GM12892 (cell line): ENCODE measurements at places on chromosomes 11 and 22.

- no peak for DNase-seq
These were observed 24.7 kb upstream of the PCF11 start for GRCh38 chr11:83132191-83132590.

DNA sequence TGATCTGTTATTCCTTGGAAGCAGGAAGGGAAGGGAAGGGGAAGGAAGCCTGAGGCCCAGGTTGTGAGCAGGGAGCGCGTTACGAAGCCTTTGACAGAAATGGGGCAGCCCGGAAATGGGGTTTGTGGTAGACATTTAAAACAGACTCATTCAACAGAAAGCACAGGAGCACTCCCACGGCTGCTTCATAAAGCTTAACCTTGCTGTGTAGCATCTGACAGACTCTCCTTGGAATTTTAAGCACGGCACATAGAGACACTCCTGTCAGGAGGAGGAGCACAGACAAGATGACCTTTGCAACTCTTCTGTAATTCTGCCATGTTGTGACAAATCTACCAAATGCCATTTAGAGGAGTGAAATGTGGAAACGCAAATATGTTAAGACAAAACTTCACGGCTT is 131.6 kb downstream of the FBXO7 start:
- no peak for DNase-seq

DNA sequence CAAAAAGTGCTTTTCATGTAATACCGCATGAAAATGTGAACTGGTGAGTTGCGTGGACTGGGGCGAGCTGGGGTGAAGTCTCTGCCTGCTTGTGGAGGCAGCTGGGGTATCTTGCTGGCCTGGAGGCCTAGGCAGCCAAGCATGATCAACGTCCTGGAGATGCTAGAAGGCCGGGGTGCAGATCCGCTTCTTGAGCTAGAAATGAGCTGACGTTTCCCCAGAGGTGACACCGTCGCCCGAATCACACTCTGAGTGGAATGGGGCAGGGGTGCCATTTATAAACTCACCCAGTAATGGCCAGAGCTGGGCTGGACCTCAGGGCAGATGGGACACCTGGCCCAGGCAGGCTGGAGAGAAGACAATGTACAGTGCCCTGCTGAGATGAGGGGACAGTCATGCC is 1513.0 kb downstream of the TBC1D22A start:
- no peak for DNase-seq

DNA sequence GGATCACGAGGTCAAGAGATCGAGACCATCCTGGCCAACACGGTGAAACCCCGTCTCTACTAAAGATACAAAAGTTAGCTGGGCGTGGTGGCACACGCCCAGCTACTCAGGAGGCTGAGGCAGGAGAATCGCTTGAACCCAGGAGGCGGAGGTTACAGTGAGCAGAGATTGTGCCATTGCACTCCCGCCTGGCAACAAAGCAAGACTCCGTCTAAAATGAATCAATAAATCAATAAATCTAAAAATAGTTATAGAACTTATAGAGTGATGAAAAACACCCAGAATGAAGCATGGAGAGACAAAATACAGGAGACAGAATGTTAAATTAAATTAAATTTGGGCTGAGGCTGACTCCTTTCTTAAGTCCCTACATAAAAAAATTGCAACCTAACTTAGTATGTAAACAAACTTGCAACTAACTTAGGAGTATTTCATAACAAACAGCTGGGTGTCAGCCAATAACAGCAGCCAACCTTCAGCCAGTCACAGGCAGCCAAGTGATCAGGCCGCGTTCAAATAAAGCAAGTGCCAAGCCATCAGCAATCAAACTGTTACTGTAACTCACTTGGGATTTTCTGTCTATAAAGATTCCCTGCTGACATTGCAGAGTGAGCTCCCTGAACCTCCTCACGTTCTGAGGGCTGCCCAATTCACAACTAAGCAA is 7.3 kb upstream of the TP53AIP1 start:
- no peak for DNase-seq

DNA sequence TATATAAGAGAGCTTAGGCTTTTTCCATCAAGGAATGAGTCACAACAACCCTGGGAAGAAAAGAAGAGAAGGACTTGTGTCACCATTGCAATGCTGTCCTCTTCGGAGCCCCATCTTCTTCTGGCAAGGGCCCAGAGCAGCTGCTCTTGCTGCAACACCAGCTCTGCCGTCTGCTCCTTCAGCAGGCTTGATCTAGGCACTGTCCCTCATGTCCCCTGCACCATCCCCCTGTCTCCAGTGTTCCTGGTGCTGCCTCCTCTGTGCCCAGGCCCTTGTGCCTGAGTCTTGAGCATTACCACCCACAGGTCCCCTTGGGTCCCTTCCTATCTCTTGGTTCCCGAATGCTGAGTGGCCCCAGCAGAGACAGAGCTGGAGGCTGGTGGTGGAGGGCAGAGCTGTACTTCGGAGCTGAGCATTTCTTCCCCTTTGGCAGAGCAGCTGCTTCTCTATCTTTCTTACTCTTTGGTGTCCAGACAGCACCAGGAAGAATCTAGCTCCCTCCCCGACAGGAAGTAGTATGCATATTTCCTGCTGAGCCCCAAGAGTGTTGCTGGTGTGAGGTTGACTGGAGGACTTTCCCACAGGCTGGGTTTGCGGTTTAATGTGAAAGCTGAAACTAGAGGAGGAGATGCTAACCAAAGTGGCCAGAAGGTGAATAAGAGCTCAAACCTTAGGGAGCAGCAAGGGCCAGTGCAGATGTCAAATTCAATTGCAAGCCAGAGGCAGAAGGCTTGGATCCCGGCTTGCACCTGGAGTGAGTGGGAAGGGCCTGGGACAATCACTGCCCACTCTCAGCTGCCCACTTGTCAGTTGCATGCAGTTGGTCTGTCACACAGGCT is 27.8 kb downstream of the WEE1 start:
- DNase-seq = peak; percentile 46

GRCh38 chr22:44428941-44429830 is 68.8 kb downstream of the RTL6 start:
- DNase-seq = no peak

GRCh38 chr11:90766121-90766520 is 543.3 kb upstream of the CHORDC1 start:
- DNase-seq = no peak

DNA sequence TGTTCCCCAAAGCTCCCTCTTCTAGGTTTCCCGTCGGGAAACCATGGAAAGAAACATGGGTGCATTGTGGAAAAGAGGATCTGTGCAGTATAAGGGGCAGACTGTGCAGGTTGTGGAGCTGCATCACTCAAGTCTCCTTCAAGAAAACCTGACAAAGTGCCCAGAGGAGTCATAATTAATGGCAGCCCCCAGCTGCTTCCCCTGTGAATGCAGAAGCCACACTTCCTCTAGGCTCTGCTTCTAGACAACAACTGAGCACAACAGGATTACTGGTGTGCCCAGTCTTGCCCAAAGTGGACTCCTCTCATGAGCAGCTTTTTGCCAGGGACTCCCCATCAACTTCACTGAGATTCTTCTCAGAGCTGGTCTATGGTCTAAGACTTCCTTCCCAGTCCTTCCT is 42.6 kb upstream of the SCUBE2 start:
- no peak for DNase-seq

- no peak for DNase-seq
These were observed 49.4 kb upstream of the ARHGAP42 start for GRCh38 chr11:100637706-100638105.

- peak; percentile 14 for DNase-seq
These were observed 22.3 kb downstream of the RANGAP1 start for GRCh38 chr22:41263704-41264103.

DNA sequence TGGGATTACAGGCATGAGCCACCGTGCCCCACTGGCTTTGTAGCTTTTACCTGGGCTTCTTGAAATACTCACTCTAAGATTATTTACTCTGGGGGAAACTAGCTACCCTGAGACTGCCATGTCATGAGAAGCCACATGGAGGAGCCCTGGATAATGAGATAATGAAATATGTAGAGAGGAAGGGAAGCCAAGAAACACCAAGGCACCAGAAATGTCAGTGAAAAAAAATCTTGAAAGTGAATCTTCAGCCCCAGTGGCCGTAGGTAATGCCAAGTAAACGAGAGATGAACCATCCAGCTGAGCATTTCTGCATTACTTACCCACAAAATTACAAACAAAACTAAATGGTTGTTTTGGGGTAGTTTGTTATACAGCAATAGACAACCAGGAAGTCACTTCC is 125.6 kb downstream of the APIP start:
- DNase-seq = no peak

GRCh38 chr11:10021563-10021962 is 272.5 kb downstream of the SBF2 start:
- no peak for DNase-seq

DNA sequence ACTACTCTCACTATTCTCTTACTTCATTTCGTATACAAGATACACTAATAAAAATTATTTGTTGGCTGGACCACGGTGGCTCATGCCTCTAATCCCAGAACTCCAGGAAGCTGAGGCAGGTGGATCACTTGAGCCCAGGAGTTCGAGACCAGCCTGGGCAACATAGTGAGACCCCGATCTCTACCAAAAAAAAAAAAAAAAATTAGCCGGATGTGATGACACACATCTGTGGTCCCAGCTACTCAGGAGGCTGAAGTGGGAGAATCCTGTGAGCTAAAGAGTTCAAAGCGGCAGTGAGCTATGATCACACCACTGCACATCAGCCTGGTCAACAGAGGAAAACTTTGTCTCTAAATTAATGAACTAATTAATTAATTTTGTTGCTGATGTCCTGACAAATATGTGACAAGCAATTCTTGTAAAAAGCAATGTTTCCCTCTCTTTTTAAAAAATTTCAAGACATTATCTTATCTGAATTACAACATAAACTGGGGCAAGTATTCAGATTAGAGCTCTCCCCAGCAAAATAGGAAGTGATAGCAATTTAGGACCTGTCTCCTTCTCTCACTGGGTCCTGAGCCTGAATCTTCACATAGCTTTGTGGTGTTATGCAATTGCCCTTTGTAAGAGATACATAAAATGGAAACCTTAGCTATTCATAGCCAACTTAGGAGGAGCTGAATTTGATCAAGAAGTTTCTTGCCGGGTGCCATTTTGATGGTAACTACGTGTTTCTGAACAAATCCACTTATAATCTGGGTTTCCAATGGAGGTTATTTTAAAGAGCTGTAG is 17.6 kb upstream of the TMA7B start:
- DNase-seq = no peak

GRCh38 chr11:74681686-74682651 is 49.3 kb downstream of the CHRDL2 start:
- no peak for DNase-seq

DNA sequence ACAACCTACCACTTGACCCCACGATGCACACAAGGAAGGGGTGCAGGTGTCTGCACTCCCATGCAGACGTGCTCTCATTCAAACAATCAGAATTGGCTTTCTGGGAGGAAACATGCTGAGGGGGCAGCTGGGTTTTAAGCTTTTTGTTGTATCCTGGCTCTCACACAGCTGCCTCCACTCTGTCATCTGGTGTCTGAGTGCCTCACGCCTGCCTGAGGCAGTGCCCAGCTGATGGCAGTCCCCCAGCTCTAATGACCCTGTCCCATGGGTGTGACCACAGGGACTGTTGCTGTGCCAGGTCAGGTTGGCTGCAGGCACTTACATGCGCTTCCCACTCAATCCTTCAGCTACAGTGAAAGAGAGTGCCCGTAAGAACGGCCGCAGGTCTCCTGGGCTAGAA is 53.7 kb downstream of the ARFGAP3 start:
- DNase-seq = no peak

GRCh38 chr22:23547818-23548500 is 32.1 kb downstream of the IGLL1 start:
- no peak for DNase-seq

DNA sequence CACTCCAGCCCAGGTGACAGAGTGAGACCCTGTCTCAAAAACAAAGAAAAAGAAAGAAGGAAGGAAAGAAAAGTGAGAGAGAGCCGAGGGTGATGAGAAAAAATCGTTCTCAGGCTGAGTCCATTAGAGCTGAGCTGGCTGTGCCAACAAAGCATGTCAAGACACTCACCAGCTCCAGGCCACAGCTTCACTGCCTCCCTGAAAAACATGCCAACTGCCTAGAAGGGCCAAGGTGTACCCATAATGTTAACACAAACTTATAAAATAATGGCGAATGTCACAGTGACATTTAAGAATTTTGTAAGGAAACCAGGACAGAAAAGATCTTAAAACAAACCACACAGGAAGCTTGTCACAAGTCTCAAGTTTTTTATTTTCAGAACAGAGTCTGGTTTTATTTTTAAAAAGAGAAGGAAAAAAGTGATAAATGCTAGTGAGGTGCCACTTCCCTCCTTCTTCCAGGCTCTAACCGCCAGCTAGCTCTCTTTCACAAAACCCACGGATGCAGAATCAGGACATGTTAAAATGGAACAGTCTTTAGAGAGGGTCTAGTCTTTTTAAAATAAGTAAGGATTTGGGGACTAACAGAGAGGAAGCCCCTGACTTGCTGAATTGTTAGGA is 5.1 kb downstream of the TMEM121B start:
- DNase-seq = no peak

DNA sequence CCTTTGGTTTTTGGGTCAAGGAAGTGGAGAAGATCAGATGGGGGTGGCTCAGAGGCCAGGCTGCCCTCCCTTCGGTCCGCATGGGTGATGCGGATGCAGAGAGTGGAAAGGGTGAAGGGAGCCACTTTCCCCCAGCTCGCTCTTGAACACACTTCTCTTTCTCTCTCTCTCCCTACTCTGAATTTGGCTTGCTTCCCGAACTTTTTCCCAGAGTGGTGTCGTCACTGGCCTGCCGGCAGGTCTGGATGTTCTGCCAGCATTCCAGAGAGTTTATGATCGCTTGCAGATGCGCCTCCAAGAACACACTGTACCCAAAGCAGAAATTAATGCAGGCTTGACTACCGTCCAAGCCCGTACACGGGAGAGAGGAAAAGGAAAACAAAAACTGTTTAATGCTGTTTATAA is 103.2 kb downstream of the ZBTB16 start:
- no peak for DNase-seq

DNA sequence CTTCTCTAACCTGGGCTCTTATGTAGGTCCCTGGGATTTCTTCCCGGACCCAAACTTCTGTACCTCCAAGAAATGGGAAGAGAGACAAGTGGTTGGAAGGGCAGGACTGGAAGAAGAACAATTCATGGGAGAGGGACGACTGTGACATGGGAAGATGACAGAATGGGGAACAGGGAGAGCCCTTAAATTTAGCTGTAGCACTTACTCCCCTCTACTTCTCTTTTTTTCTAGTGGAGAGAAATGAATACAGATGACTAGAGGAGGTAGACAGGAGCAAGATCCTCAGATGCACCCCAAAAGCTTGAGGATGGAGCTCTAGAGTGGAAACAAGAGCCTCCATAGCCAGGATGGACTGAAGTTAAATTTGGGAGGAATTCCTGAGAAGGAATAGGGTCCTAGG is 2.3 kb downstream of the RHOG start:
- no peak for DNase-seq

GRCh38 chr22:37335806-37336199 is 53.5 kb downstream of the CYTH4 start:
- no peak for DNase-seq
